ENCODE measurements at places on chromosomes 4 and X.
A peak's percentile ranks its signal among the peaks of the same experiment; 100 is the strongest.

- DNase-seq, result peak; percentile 29
Measured at GRCh38 chrX:153725039-153725831, 579 bp downstream of the ABCD1 start.

- DNase-seq, result no peak
Measured at GRCh38 chr4:140595065-140595464, 26.3 kb upstream of the UCP1 start.

GRCh38 chr4:128840711-128841318, 31.3 kb downstream of the JADE1 start:
- DNase-seq, result no peak

DNA sequence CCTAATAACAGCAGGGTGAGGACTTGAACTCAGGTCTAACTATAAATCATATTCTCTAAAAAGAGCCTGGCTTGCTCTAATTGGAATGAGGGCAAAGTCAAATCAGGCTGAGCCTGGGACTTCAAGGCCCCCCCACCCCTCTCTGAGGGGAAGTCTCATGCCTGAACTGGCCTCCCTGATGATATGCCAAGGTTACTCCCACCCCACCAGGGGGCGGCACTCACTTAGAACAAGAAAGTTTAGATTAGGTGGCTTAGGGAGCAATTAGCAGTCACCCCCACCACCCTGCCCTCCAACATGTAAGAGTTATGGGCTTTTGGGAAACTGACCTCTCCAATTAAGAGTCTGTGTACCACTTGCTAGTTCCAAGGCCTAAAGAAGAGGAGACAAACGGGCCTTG, 2.7 kb downstream of the FOXO4 start:
- peak; percentile 90 for DNase-seq

- no peak for DNase-seq
Measured at GRCh38 chr4:145723336-145723735, 43.4 kb downstream of the C4orf51 start.

GRCh38 chr4:88531549-88531948, 8.0 kb upstream of the PYURF start:
- DNase-seq, result no peak

GRCh38 chrX:16786791-16787735, 797 bp downstream of the TXLNG start:
- DNase-seq, result peak; percentile 53

DNA sequence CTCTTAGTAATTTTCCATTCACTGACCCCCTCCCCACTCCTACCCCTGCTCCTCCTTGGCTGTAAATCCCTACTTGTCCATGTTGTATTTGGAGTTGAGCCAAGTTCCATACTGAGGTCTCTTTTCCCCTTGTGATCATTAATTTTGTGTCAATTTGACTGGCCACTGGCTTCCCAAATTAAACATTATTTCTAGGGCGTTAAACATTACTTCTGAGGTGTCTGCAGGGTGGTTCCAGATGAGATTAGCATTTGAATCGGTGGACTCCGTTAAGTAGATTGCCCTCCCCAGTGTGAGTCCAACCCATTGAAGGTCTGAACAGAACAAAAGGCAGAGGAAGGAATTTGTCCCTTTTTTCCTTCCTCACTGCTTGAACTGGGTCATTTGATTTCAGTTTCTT, 25.7 kb downstream of the SLC39A8 start:
- no peak for DNase-seq

DNA sequence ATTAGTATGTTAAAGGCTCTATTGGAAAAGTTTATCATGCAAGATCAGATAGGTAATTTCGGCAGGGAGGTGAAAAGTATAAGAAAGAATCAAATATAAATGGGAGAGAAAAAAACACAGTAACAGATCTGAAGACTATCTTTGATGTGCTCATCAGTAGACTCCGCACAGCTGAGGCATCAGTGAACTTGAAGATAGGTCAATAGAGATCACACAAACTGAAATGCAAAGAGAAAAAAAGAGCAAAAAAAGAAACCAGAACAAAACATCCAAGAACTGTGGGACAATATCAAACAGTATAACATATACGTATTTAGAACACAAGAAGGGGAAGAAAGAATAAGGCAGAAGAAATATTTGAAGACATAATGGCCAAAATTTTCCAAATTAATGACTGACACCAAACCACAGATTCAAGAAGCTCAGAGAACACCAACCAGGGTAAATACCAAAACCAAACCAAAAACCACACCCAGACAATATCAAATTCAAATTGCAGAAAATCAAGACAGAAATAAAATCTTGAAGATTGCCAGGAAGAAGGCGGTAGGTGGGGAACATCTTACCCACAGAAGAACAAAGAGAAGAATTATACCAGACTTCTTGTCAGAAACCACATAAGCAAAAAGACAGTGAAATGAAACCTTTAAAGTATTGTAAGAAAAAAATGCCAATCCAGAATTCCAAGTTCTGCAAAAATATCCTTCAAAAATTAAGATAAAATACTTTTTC, 29.1 kb downstream of the PFKFB1 start:
- DNase-seq, result peak; percentile 21

DNA sequence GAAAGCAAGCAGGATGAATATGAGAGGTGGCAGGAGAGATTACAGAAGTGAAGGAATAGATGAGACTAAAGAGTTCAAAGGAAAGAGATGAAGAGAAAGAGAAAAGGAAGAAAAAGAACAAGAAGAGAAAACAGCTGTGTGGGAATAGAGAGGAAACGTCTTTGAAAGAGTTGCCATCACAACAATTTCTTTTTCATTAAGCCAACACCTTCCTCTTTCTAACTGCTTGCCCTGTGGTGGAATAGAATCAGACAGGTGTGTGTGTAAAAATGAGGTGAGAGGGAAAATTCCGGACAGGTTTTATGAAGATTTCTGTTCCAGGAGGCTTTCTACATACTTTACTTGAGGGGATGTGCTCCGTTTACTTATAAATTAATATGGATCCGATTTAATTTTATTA, 28.8 kb downstream of the DTHD1 start:
- DNase-seq, result no peak

GRCh38 chr4:77950203-77950602, 87.6 kb downstream of the MRPL1 start:
- no peak for DNase-seq
